ENCODE measurements at places on chromosomes 11 and 22.

DNA sequence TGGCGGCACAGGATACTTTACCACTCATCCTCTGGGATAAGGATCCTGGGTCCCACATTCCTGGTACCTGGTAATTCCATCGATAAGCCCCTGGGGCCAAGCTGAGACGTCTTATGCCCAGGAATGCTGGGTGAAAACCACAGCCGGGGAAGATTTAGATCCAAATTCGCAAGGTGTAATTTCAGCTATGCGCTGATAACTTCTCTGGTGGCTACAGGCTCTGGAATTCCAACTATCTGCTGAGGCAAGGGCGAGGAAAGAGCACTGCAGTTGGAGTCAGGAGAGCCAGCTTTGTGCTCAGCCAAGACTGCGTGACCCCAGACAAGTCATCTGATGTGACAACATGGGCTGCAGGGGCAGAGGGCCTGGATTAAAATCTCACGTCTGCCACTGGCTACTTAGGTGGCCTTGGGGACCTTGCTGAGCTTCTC, 9.9 kb upstream of the MYEOV start:
- no peak for DNase-seq

DNA sequence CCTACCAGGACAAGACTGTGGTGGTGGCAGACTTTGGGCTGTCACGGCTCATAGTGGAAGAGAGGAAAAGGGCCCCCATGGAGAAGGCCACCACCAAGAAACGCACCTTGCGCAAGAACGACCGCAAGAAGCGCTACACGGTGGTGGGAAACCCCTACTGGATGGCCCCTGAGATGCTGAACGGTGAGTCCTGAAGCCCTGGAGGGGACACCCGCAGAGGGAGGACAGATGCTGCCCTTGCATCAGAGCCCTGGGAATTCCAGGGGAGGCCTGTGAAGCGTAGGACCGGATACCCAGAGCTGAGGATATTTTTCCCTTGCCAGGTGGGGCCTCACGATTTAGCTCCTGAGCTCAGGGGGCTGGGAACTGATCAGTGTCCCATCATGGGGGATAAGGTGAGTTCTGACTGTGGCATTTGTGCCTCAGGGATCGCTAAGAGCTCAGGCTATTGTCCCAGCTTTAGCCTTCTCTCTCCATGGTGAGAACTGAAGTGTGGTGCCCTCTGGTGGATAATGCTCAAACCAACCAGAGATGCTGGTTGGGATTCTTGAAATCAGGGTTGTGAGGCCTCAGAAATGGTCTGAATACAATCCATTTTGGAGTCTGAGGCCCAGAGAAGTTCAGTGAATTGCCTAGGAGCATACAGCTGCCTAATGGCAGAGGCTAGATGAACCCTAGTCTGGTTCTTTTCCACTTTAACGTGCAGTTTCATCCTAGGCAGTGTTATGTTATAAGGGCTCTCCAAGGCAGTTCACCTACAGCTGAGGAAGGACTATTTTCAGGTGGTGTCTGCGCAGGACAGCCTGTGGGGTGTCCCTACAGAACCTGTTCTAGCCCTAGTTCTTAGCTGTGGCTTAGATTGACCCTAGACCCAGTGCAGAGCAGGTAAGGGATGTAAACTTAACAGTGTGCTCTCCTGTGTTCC, 19.5 kb downstream of the PIK3IP1 start:
- peak; percentile 56 for DNase-seq

- DNase-seq = no peak
Measured at GRCh38 chr11:126791446-126791845, 209.1 kb downstream of the KIRREL3 start.

GRCh38 chr22:42970029-42970428, 44.9 kb downstream of the PACSIN2 start:
- no peak for DNase-seq

- DNase-seq = no peak
Measured at GRCh38 chr22:20463324-20464095, 25.9 kb upstream of the SCARF2 start.

DNA sequence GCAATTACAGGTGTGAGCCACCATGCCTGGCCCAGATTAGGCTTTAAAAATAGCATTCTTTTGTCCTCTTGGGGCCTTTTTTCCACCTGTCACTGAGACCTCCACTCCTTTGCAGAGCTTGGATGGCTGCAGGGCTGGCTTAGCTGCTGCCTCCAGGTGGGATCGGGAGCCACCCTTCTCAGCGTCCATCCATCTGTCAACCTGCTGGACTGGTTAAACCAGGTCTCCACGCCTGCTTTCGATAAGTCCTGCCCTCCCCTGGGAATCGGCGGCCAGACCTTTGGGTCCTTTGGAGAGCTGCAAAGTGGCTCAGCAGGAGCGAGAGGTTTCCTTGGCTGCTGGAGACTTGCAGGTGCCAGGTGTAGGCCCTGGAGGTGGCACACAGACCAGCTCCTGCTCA, 23.4 kb upstream of the GRAMD4 start:
- DNase-seq = no peak

GRCh38 chr22:27129266-27129665, 471.9 kb downstream of the MIAT start:
- peak; percentile 96 for DNase-seq

DNA sequence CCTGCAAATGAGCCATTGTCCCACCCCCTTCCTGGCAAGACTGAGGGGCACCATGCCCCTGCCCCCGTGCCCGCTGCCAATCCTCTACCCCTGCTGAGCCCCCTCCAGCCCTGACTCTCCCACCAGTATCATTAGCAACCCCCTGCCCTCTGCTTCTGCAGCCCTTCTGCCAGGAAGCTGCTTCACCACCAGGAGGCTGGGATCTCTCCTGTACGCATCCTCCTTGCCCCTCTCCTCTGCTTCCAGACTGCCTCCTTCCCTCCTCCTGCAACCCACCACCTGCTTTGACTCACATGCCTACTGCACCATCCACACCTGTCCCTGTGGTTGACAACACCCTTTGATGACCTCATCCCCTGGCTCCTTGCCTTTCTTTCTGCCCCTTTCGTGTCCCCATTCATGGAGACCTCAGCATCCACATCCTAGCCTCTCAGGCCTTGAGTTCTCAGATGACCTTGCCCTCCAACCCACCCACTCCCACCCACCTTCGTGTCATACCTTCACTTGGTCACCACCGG, 13.4 kb upstream of the PNPLA3 start:
- DNase-seq = no peak

GRCh38 chr22:35781898-35782297, 64.2 kb downstream of the APOL5 start:
- DNase-seq = no peak

GRCh38 chr11:59368238-59369022, 9.7 kb downstream of the OR5AN1 start:
- DNase-seq = no peak
